ENCODE measurements at places on chromosomes 1 and 21.

- DNase-seq = no peak
Measured at GRCh38 chr1:178649582-178650350, 75.3 kb upstream of the RALGPS2 start.

- DNase-seq = no peak
Measured at GRCh38 chr1:186236921-186237320, 138.1 kb downstream of the TPR start.

DNA sequence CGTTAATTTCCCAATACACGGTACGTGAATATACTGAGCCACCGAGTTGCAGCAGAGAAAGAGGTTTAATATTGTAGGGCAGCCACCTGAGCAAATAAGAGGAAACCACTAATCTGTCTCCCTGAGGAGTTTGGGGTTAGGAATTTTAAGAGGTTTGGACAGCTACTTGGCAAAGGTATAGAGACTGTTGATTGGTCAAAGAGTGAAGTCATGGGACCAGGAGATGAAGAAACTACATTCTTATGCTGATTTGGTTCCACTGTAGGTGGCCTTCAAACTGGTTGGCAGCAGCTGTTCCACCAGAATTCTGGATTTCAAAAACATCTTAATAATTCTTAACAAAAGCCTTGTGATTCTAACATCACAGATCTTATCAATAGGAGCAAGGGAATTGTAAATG, 485.4 kb upstream of the PRMT6 start:
- no peak for DNase-seq

DNA sequence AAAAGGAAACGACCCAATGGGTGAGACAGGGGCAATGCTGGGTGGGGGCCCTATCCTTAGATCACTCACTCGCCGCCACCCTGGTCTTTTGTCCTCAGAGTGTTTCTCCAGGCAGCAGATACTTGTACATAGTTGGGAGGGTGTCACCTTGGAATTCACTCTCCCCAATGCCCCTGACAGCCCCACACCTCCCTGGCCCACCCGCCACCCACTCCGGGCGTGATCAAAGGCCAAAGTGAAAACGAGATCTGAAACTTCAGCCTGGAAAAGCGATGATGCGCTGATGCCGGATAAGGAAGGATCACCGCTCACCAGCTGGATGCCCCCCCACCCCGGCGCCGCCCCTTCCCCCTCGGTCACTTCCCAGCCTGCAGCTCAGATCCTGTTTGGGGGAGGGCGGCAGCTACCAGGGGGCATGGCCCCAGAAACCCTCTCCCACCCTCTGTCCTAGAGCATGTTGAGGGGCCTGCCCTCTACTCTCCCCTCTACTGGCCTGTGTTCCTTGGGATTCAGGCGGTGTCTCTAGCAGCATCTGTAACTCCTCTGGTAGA, 33.6 kb upstream of the CASZ1 start:
- no peak for DNase-seq

DNA sequence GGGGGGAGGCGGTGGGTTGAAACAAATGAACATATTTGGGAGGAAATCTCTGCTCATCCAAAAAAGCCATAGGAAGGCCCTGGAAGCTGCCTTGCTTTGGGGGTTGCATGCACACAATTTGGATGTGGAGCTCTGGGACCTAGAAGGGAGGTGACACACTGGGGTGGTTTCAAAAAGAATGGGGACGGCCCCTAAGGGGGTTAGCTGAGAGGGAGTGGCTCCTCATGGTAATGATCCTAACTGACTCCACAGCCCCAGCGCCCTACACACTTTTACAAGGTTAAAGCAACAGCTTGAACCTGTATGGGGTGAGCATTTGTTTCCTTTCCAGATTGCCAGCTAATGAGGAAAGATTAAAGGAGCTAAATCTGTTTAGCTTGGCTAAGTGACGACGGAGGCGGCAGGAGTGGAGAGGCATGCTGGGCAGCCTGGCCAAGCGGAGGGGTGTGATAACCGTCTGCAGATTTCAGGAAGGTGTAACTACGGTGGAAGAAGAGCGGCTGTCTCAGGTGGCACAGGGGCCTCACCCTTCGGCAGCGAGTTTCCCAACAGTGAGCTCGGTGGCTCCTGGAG, 107.3 kb downstream of the RNF220 start:
- DNase-seq = peak; percentile 26

- no peak for DNase-seq
Measured at GRCh38 chr1:40404670-40405462, 31.3 kb downstream of the SMAP2 start.

DNA sequence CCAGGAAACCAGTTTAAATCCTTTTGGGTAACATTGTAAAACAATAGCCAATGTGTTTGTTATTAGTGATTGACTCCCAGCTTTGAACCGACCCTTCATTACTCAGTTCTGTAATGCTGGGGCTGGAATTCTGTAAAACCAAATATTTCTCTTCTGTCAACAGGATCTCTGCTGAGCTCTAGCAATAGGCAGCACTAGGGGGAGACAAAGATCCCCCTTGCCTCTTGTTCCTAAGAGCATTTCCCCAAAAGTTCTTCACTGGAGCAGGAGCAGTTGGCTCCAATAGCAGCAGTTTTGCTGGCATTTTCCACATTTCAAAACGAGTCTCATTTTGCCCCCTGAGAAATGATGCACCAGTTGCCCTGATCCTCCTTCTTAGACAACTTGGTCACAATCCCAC, 1671.1 kb downstream of the MRPL39 start:
- DNase-seq = no peak

- peak; percentile 57 for DNase-seq
Measured at GRCh38 chr1:111448482-111448917, 556 bp downstream of the WDR77 start.

All from stimulated activated CD8-positive, alpha-beta memory T cell treated with anti-CD3 and anti-CD28 coated beads, Interleukin-4, amount 100 ng/mL, for 48 hours (primary cell).